Uterine smooth muscle cell (primary cell): ENCODE measurements at places on chromosomes 11 and 22. TPM values are rescaled to one million over a fixed set of nuclear protein-coding genes. Genes with fewer than 3 reads are reported as not detected.

The SCO2 gene
- 2.7 and 4.5 TPM in 2 replicates for total RNA-seq

The AMOTL1 gene
- 26.6 and 31.5 TPM in 2 replicates for total RNA-seq

The CHRM1 gene
- not detected in 2 replicates for total RNA-seq

The TMEM184B gene
- 26.0 and 32.6 TPM in 2 replicates for total RNA-seq

The CARNS1 gene
- under 0.01 and 0.12 TPM in 2 replicates for total RNA-seq

The GAS2 gene
- total RNA-seq: 1.4 and 1.6 TPM in 2 replicates
